ENCODE measurements at places on chromosomes 1 and 21.

- H3K4me1 ChIP-seq: no peaks in the 10 kb centered on the region
- DNase-seq: no peak
- H3K36me3 ChIP-seq: no peaks in the 10 kb centered on the region
- no peak overlapping the region for H3K27ac ChIP-seq
- peaks cover 30% of the 10 kb centered on the region for H3K27me3 ChIP-seq
Observed at GRCh38 chr1:151502035-151502700, 9.0 kb upstream of the CGN start.

- no peak for DNase-seq
- no peaks in the 10 kb centered on the region for H3K36me3 ChIP-seq
- H3K4me3 ChIP-seq: peak within 1 kb of the TSS; percentile 30
- H3K27ac ChIP-seq: no peak within 1 kb of the TSS
- peaks cover 23% of the 10 kb centered on the region for H3K4me1 ChIP-seq
Observed at GRCh38 chr1:201538612-201539551, at the start of gene NAV1. TSS of gene NAV1 (plus strand) at chr1:201539127. CDS start at chr1:201622885, 83,758 bp downstream.

GRCh38 chr1:9190234-9190633, 44.3 kb upstream of the H6PD start:
- H3K4me3 ChIP-seq: no peak overlapping the region
- peaks cover 65% of the 10 kb centered on the region for H3K27me3 ChIP-seq
- H3K4me1 ChIP-seq: no peaks in the 10 kb centered on the region
- H3K27ac ChIP-seq: no peak overlapping the region
- no peak for DNase-seq

- H3K27me3 ChIP-seq: no peaks in the 10 kb centered on the region
- H3K36me3 ChIP-seq: peaks cover 51% of the 10 kb centered on the region
- DNase-seq: no peak
- H3K27ac ChIP-seq: peak overlapping the region; percentile 61
Observed at GRCh38 chr21:43873673-43874072, 8.7 kb downstream of the AGPAT3 start.

DNA sequence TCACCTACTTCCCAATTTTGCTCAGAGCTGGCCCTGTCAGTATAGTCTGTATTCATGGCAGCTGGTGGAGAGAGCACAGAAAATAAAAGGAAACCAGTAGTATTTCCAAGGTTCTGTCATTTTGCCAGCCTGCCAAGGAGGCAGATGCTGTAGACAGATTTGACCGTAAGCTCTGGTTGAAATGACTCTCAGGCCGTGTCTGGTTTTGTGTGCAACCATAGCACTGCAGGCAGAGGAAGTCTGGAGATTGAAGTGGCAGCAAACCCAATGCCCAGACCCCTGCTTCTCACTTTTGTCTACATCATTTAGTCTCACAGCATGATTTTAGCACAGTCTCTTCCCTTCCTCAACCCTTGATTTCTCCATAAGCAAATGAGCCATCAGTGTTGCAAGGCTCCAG, 291.7 kb downstream of the PAPPA2 start:
- H3K36me3 ChIP-seq: no peaks in the 10 kb centered on the region
- no peak for DNase-seq
- H3K4me1 ChIP-seq: no peaks in the 10 kb centered on the region

DNA sequence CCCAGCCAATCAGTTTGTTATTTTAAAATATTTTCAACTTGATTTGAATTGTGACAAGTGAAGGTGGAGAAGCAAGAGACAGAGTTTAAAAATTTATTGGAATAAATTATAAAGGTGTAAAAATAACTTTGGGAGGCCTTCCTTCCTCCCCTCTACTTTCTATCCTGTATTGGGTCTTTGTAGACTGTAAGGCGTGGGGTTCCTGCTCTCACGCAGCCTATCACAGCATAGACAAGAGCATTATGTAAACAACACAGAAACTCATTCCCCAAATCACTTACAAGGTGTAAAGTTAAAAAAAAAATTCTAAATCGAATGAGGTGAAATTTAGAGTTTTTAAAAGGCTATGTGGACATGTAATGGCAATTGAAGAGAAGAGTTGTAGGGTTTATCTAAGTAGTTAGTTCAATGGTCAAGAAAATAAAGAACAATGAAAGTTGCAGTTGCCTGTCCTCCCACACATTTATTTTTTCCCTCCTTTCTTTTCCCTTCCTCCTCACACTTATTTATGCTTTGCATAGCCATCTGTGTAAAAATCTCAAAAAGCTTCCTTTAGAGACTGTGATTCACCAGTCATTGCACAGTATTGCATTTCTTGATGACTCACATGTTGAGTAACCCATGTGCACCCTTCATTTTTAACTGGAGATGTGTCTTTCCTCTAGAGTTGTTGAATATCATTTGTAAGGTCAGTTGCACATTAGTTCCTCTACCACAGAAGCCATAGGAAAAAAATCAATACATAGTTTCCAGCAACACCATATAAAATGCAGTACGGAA, 242.2 kb downstream of the PTPRC start:
- H3K36me3 ChIP-seq: peaks cover 50% of the 10 kb centered on the region
- H3K27ac ChIP-seq: peak overlapping the region; percentile 72
- DNase-seq: no peak
- H3K27me3 ChIP-seq: no peaks in the 10 kb centered on the region
- no peak overlapping the region for H3K4me3 ChIP-seq

GRCh38 chr1:116163533-116163932, 52.3 kb downstream of the MAB21L3 start:
- no peak overlapping the region for H3K4me3 ChIP-seq
- H3K4me1 ChIP-seq: peaks cover 15% of the 10 kb centered on the region
- H3K27ac ChIP-seq: no peak overlapping the region
- no peaks in the 10 kb centered on the region for H3K36me3 ChIP-seq
- no peak for DNase-seq
- H3K27me3 ChIP-seq: peaks cover 38% of the 10 kb centered on the region

- no peak overlapping the region for H3K4me3 ChIP-seq
- DNase-seq: no peak
- no peaks in the 10 kb centered on the region for H3K36me3 ChIP-seq
- H3K4me1 ChIP-seq: no peaks in the 10 kb centered on the region
- H3K27ac ChIP-seq: no peak overlapping the region
- H3K27me3 ChIP-seq: peaks cover 5% of the 10 kb centered on the region
Observed at GRCh38 chr1:93824834-93825233, 54.2 kb downstream of the DNTTIP2 start.

- H3K27me3 ChIP-seq: no peaks in the 10 kb centered on the region
- H3K4me3 ChIP-seq: no peak overlapping the region
- H3K27ac ChIP-seq: no peak overlapping the region
- H3K36me3 ChIP-seq: no peaks in the 10 kb centered on the region
- DNase-seq: no peak
- no peaks in the 10 kb centered on the region for H3K4me1 ChIP-seq
Observed at GRCh38 chr1:61395146-61395800, 312.9 kb downstream of the NFIA start.

- H3K4me3 ChIP-seq: no peak overlapping the region
- no peak for DNase-seq
- H3K27me3 ChIP-seq: peaks cover 11% of the 10 kb centered on the region
- no peaks in the 10 kb centered on the region for H3K36me3 ChIP-seq
- no peak overlapping the region for H3K27ac ChIP-seq
Observed at GRCh38 chr21:35207322-35207721, 158.2 kb upstream of the RUNX1 start.

DNA sequence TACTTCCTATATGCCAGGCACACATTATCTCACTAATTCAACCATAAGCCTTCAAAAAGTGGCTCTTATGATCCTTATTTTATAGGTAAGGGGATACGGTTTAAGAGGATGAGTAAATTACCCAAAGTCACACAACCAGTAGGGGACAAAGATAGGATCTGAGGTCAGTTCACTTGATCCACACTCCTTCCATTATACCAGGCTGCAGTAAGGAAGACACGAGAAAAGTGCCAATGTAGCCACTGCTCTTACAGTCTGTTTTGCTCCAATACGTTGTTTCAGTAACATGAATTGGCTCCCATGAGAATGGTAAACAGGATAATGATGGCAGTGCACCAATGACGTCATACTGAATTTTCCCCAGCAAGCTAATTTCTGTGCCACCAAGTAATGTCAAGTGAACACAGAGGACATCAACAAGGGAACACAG, 15.4 kb upstream of the GUCA2A start:
- H3K4me1 ChIP-seq: no peaks in the 10 kb centered on the region
- no peak overlapping the region for H3K27ac ChIP-seq

DNA sequence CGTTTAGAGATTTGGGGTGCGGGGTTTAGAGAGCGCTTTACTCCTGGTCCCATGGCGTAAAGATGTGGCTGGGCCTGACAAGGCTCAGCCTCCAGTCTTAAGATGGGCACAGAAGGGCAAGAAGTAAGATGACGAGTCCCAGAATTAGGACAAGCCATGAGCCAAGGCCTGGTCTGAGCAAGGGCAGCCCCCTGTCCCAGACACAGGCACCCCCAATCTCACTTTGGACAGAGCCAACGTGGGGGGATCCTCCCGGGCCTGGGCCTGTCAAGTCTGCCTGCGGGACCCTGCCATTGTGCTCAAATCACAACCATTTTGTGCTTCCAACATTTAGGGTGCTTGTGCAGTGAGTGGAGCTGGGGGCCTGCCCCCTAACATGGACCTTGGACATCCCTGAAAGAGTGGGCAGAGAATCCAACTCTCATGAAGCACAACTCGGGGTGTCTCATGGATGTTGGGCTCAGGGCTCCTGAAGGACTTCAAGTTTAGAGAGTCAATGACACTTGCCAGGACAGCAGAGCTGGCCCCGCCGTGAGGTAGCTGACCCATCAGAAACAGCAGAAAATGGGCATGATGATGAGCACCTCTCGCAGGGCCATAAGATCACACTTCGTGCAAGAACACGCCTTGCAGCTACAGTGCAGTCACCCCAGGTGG, 52.6 kb downstream of the KIF21B start:
- H3K36me3 ChIP-seq: peaks cover 40% of the 10 kb centered on the region
- no peak for DNase-seq
- no peaks in the 10 kb centered on the region for H3K27me3 ChIP-seq
- H3K27ac ChIP-seq: peak overlapping the region; percentile 17

- no peak overlapping the region for H3K27ac ChIP-seq
- peaks cover 6% of the 10 kb centered on the region for H3K4me1 ChIP-seq
- no peak for DNase-seq
- no peak overlapping the region for H3K4me3 ChIP-seq
- H3K27me3 ChIP-seq: no peaks in the 10 kb centered on the region
- H3K36me3 ChIP-seq: no peaks in the 10 kb centered on the region
Observed at GRCh38 chr1:65963156-65963888, 170.6 kb downstream of the PDE4B start.

DNA sequence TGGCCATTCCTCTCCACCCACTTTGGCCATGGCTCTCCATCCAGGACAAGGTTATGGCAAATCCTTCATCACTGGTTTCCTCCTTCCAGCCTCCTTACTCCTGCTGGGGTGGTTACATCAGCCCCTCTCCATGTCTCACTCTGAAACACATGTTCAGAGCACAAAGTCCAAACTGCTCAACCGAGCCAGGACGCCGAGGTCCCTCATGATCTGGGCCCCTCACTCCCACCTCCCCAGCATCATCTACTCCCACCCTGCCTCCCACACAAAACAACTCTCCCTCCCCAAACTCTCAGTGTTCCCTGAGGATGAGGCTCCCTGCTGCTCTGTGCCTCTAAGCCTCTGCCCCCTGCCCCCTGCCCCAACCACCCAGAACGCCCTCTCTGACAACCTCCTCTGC, 33.3 kb upstream of the ZBTB40 start:
- peaks cover 2% of the 10 kb centered on the region for H3K4me1 ChIP-seq
- H3K4me3 ChIP-seq: no peak overlapping the region
- H3K36me3 ChIP-seq: no peaks in the 10 kb centered on the region
- no peak overlapping the region for H3K27ac ChIP-seq

DNA sequence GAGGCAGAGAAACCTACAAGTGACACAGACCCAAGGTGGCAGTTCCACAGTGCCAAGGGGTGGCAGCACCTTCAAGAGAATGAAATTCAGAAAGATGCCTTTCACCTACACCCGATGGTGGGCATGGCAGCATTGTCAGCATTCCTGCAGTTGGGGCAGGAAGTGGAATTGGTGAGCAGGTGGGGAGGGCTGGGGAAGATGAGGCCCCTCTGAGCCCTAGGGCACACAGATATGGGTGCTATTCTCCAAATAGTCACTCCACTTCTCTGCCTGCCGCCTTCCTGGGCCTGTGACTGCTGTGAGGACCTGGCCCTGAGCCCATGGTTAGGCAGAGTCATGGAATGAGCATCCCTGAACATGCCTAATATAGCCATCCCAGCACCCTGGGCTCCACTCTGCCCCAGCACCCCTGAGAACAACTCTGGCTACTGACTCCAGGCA, 8.3 kb downstream of the SHISA4 start:
- peaks cover 37% of the 10 kb centered on the region for H3K27me3 ChIP-seq
- no peaks in the 10 kb centered on the region for H3K36me3 ChIP-seq
- no peak overlapping the region for H3K27ac ChIP-seq
- peaks cover 23% of the 10 kb centered on the region for H3K4me1 ChIP-seq
- no peak for DNase-seq

DNA sequence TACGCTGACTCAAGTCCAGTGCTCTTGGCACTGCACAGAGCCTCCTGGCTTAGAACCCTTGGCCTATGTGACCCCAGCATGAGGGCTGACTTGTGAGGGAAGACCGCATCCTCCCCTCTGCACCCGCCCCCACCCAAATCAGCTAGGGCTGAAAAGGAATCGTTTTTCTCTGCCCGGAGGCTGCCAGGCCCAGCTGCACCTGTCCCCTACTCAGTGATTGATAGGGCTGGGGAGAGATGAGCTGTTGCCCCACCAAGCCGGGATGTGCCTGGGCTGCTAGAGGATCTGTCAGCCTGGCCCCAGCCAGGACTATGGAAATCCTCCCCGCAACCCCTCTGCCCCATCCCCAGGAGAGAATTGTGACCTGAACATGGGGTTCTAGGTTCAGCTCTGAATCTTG, 20.6 kb downstream of the MYOG start:
- no peak for DNase-seq
- peaks cover 5% of the 10 kb centered on the region for H3K36me3 ChIP-seq
- no peak overlapping the region for H3K27ac ChIP-seq
- H3K4me1 ChIP-seq: no peaks in the 10 kb centered on the region
- no peak overlapping the region for H3K4me3 ChIP-seq

GRCh38 chr1:222117809-222118208, 375.9 kb upstream of the DUSP10 start:
- H3K27ac ChIP-seq: no peak overlapping the region
- no peak overlapping the region for H3K4me3 ChIP-seq
- no peaks in the 10 kb centered on the region for H3K36me3 ChIP-seq
- DNase-seq: no peak
- H3K4me1 ChIP-seq: no peaks in the 10 kb centered on the region

DNA sequence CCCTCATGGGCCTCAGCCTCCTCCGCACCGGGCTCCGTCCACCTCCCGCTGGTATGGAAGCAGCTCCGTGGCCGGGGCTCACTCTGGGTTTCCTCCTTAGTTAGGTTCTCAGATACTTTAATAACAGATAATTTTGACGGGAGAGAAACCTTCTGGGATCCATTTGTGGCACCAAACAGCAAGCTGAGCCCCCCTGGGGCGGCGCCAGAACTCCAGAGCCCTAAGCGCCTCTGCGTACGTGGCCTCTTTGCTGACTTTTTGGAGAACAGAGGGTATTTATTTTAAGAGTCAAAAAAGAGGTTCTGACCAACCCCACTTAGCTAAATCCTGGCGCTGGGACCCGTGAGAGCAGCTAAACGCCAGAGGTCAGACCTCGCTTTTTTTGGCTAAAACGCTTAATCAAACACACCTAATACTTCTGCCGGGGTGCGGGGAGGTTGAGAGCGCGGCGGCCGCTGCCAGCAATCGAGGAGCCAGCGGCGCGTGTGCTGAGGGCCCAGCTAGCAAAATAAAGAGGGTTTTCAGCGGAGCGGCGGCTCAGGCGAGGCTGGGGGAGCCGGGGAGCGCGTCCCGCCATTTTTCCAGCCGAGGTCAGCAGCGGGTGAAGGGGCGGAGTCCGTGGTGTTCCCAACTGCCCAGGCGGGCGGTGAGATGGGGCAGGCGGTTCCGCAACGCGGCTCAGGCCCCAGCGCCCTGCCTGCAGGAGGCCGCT, 171.7 kb downstream of the PRDM16 start:
- no peak overlapping the region for H3K27ac ChIP-seq
- no peak for DNase-seq
- H3K36me3 ChIP-seq: no peaks in the 10 kb centered on the region
- H3K27me3 ChIP-seq: no peaks in the 10 kb centered on the region
- H3K4me1 ChIP-seq: no peaks in the 10 kb centered on the region
- no peak overlapping the region for H3K4me3 ChIP-seq

All from activated naive CD4-positive, alpha-beta T cell treated with anti-CD3 and anti-CD28 coated beads, Interleukin-2, amount 10 ng/mL, durations not matched to agents 7 days and 5 days (primary cell).